ENCODE measurements at places on chromosomes 4 and X.

DNA sequence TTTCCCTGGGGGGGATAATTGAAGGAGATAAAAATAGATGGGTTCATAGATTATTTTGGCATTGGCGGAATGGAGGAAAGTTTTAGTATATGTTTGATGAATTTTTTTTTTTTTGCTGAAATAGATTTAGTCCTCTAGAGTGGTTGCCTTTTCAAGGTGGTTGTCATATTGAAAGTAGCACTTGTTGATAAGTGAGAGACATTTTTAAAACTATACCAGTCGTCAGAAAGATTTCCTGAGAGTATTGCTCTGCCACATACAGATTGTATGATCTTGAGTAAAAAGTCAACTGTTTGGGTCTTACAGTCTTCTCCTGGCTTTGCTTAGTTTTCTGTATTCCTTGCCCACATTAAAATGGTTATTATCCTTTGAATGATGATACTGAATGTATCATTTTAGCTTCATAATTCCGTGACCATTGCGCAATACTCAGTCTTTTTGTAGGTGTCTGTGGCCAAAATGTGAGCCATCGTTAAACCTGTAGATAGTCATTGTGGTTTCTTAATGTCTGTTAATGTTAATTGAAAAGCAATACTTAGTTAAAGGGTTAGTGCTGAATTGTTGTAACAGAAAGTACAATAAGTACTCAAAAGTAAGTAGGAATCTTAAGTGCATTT lies 7.1 kb downstream of the SMARCAD1 start:
- no peak for DNase-seq

DNA sequence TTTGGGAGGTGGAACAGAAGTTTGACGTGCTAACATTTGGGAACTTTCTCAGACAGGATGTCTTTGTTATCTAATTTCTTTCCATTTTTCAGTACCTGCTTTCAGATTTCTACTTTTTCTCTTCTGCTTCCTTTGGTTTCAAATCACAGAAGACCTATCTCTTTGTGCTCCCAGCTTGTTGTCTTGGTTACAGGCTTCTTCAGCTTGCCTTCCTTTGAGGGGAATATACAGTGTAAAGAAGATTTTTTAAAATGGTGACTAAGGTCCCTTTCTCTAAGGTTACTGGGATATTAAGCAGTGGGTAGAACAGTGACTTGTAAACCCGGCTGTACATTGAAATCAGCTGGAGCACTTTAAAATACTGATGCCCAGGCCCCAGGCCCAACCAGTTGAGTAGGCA lies 48.0 kb downstream of the TMEM164 start:
- DNase-seq: no peak

DNA sequence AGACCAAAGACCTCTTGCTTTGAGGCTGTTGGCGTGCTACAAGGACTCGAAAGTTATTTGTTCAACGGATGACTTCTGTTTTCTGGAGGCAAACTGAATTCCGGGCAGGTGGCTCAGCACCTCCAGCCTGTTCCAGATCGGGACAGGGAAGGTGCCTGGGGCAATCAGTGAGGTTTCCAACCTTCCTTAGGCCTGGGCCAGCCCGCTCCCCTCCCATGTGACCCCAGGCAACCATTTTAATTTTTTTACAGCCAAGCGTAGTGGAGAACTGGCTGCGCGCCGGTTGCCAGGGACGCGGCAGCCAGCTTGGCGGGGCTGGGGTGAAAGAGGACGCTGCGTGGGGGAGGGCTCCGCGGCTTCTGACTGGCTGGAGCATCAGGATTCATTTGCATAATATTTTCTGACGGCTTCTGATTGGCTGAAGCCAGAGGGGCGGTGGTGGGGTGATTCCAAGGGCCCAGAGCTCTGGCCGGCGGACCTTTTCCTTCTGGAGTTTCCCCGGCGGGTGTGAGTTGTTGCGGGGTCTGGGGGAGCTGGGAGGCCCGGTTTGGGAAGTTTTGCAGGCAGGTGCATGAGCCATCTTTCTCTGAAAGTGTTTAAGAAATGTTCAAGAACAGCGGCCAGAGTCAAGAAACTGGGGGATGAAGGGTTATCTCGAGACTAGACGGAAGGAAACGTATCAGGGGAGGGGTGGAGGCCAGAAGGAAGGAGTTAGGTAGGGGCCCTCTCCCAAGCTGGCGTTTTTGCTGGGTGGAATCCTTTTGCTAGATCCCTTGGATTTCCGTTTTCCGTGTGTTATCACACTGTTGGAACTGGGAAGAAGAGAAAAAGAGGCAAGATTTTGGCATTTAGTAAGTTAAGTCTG lies at the start of gene MID1IP1:
MID1IP1 (plus strand) TSS at position 479 of the 865 bp plus-strand sequence. CDS start 3,488 bp downstream, outside the sequence.
- peak; percentile 90 for DNase-seq

GRCh38 chrX:80812176-80812575 lies 2.5 kb upstream of the BRWD3 start:
- peak; percentile 64 for DNase-seq

- DNase-seq: peak; percentile 57
Measured at GRCh38 chr4:140156529-140157171, 2.7 kb upstream of the MAML3 start.

DNA sequence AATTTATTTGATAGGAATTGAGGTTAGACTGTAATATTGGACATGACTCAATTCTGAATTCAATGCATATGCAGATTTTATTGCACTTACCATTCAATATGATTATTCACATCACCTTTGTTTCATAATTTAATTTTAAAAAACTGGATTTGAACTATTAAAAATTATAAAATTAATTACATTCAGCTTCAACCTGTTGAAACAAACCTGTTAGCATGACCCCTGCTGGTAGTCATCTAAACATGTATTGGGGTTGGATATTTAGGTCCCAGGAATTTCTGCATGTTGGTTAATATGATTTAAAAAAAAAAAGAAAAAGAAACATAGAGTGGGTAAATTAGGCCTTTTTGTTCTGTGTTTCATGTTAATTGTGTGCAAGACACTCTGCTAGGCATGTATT lies 85.9 kb downstream of the ARSJ start:
- DNase-seq: peak; percentile 39

GRCh38 chr4:87165892-87166291 lies 54.5 kb downstream of the KLHL8 start:
- DNase-seq: no peak

DNA sequence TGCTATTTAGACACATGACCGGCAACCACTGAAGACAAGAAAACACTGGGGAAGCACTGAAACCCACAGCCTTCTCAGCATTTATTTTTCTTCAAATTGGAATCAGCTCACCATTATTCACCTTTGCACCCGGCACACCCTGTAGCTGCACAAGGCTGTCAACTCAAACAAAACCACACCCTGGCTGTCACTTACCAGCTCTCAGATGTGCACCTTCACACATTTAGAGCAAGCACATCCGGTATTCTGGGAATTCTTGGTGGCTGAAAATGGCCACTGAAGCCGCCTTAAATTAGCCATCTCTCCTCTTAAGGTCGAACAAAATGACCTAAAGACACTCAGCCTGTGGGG lies 5.9 kb downstream of the ZFYVE28 start:
- DNase-seq: no peak

GRCh38 chrX:46607916-46608315 lies 34.4 kb downstream of the CHST7 start:
- no peak for DNase-seq

All from suppressor macrophage treated with lipopolysaccharide for 1 hour (primary cell).